ENCODE measurements at places on chromosomes 6 and 20.

DNA sequence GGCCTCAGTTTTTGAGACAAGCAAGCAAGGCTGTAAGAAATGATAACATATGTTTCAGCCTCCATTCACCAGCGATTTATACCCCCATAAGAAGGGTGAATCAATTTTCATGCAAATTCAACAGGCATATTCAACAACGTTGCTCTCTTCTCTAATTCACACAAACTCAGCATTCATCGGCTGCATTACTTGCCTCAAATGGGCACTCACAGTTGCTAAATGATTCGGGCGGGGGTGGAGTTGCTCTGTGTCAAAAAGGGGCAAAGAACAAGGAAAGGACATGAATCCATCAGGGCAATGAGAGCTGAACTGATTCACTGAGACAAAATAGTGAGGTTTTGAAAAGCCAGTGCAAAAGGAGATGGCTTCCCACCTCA, 9.0 kb downstream of the MOXD1 start:
- DNase-seq: no peak

DNA sequence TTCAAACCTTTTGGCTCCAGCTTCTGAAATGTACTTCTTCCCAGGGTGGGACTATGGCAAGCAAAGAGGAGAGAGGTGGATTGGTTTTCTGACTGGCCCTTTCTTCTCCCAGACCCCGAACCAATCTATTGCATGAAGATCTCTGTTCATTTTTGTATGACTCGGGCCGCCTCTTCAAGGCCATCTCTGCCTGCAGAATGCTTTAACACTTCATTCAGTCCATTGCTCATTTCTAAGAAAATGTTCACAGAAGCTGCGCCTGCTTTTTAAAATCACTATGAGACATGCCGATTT, 1.6 kb downstream of the VGLL2 start:
- DNase-seq: no peak

GRCh38 chr6:106094261-106094963, 8.3 kb downstream of the PRDM1 start:
- DNase-seq: no peak

GRCh38 chr6:104589940-104590339, 269.8 kb downstream of the HACE1 start:
- DNase-seq: no peak

GRCh38 chr6:53811746-53812145, 16.9 kb downstream of the LRRC1 start:
- no peak for DNase-seq

- DNase-seq: no peak
Observed at GRCh38 chr6:15326067-15326614, 80.3 kb downstream of the JARID2 start.

GRCh38 chr20:62282877-62283503, 19.8 kb upstream of the ADRM1 start:
- DNase-seq: no peak

GRCh38 chr20:4896971-4897497, 104.3 kb downstream of the SLC23A2 start:
- DNase-seq: no peak

- DNase-seq: no peak
Observed at GRCh38 chr6:1913577-1913976, 303.9 kb downstream of the FOXC1 start.

DNA sequence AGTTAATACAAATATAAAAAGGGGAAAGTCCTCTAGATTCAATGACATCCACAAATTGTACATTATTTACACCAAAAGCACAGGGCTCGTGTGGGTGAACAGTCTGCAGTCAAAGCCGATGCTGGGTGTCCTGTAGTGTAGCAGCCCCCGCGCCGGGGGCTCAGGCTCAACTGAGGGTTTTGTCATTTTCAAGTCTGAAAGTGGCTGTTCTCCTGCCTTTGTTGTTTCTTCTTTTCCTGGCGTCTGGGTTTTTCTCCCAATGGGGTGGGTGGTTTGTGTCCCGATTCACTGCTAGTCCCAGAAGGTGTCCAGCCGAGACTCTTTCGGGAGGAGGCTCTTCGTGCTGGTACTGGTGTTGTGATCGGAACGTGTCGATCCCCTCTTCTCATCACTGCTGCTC, 146.0 kb downstream of the ZMYND8 start:
- no peak for DNase-seq

DNA sequence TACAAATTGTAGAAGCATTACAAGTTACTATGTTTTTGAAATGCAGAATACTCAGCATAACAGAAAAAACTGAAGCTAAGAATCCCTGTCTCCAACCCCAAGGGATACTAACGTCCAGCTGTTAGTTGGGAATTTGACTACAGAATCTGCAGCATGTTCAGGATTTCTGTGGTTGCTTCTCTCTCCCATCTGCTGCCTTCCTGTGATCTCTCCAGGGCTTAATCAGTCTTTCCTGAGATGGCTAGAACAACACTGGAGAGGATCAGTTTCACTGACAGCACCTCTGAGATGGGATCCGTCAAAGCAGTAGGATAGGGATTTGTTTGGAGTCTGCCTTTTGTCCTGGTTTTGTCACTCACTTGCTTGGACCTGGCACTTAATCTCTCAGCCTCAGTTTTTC, 73.3 kb upstream of the NUP153 start:
- DNase-seq: no peak

DNA sequence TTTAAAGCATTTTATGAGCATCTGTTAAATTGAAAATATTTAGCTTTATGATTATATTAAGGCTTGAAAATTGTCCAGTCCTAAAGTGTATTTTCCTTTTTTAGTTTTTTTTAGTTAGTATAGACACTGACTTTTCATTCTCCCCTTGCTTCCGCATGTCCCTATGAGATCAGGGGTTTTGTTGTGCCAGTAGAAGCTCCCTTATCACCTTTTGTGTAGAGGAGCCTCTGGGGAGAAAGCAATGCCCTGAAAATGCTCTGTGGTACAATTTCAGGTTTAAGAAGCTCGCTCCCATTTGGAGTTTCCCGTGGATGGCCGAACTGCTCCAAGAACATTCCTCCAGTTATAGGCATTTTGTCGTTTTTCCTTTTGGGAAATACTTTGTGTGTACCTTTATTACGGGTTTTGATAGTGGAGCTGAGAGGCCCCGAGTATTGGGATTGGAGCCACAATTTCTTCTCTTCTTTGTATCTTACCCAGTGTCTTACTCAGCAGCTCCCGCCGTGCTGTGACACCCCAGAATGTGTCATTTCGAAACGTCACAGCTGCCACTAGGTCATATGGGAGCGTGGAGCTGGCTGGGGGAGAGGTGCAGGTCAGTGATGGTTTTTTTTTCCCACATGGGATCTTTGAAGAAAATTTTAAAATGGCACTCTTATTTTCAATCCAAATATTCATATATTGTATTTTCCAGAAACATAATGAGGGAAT, 49.9 kb downstream of the RPRD1B start:
- DNase-seq: no peak

DNA sequence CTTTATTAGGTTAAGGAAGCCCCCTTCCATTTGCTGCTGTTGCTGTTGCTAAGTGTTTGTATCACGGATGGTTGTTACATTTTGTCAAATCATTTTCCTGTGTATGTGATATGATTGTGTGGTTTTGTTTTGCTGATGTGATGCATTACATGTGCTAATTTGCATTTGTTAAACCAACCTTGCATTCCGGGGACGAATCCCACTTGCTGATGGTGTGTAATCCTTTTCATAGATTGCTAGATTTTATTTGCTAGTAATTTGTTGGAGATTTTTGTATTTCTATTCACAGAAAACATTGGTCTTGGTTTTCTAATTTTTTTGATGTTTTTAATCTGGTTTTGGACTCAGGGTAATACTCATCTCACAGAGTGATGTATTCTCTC, 167.8 kb downstream of the WDR27 start:
- no peak for DNase-seq

- no peak for DNase-seq
Observed at GRCh38 chr6:105199711-105200110, 19.9 kb upstream of the POPDC3 start.

DNA sequence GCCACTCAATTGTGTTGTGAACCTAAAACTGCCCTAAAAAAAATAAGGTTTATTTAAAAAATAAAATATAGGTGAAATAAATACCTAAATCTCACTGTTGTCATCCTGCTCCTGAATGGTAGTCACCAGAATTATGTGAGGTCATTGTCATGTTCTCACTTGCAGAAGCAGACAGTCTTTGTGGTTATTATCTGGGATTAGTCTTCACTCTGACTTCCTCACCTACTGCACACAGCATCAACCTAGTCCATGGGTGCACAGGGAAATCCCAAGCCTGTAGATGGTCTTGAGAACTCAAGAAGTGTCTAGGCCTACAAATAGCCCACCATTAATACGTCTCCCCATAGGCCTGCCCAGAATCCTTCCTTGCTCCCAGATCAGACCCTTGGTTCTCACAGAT, 97.0 kb downstream of the FOXF2 start:
- no peak for DNase-seq

DNA sequence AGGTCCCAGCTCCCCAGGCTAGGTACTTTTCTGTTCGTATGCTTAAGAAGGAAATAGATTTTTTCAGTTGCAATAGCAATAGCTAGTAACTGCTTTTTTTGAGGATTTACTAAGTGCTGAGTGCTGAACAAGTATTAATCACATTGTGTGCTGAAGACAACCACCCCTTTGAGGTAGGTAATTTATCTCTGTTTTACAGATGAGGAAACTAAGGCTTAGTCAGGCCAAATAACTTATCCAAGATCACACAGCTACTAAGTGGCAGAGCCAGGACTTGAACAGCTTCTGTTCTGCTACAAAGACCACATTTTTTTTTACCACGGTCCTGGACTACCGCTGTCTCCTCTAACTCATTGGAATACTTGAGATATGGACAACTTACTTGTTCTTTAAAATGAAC, 39.8 kb downstream of the LRRN4 start:
- DNase-seq: no peak

- no peak for DNase-seq
Observed at GRCh38 chr6:84568971-84569370, 195.4 kb downstream of the TBX18 start.

- no peak for DNase-seq
Observed at GRCh38 chr20:53419693-53420460, 173.8 kb downstream of the ZNF217 start.

- peak; percentile 46 for DNase-seq
Observed at GRCh38 chr6:27161946-27162603, 85.4 kb upstream of the PRSS16 start.

DNA sequence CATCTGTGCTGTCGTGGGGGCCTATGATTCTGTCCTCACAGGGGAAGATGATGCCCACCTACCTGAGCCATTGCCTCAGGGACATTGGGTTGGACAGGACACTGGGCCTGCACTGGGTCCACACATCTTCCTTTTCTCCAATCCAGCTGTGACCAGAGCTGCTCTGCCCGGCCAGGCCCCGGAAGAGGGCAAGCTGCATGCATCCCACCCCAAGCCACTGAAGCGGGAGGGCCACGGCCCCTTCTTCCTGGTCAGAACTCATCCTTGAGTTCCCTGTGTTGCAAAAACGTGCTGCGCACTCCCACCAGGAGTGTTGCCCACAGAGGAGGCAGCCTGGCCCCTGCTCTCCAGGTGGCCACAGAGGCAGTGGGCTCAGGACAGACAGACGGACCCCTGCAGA, 38.2 kb downstream of the SPDEF start:
- no peak for DNase-seq
